ENCODE measurements at places on chromosomes 16 and 17.

DNA sequence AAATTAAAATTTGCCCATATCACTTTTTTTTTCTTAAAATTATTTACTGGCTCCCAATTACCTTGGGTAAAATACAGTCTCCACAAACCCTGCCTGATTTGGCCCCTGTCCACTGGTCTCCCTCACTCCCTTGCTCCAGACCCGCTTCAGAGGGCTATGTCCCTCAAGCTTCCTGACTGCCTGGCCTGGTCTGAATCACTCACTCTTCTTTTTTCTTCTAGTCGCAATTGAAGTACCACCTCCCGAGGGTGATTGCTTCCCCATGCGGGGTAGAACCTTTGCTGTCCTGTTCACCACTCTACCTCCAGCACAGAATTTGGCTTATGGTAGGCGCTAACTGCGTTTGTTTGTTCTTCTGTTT, 598 bp upstream of the PGAP3 start:
- DNase-seq, result no peak

GRCh38 chr17:57985675-57985974, 2.4 kb downstream of the VEZF1 start:
- DNase-seq, result no peak

- DNase-seq, result no peak
Measured at GRCh38 chr16:49084628-49085390, 196.8 kb downstream of the CBLN1 start.

GRCh38 chr17:68565661-68566441, 35.3 kb downstream of the FAM20A start:
- DNase-seq, result no peak

DNA sequence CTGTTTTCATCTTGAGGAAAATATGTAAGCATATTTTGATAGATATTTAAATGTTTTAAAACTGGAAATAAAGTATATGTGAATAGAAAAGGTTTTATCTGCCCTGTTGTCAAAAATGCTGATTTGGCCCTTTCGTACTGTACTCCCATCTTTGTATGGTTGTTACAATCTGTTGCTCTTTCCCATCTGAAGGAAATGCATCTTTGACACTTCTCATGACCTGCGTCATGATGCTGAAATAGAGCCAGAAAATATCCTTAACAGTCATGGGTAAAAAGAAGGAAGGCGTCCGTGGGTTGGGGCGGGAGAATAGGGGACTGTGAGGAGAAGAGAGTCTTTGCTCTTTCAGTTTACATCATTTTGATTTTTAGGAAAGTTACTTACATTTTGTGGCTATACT, 327.7 kb downstream of the BCAS3 start:
- DNase-seq, result no peak

GRCh38 chr17:75011401-75012095, 922 bp upstream of the MRPL58 start:
- DNase-seq, result peak; percentile 65

GRCh38 chr16:47519037-47519436, 57.9 kb downstream of the PHKB start:
- no peak for DNase-seq

DNA sequence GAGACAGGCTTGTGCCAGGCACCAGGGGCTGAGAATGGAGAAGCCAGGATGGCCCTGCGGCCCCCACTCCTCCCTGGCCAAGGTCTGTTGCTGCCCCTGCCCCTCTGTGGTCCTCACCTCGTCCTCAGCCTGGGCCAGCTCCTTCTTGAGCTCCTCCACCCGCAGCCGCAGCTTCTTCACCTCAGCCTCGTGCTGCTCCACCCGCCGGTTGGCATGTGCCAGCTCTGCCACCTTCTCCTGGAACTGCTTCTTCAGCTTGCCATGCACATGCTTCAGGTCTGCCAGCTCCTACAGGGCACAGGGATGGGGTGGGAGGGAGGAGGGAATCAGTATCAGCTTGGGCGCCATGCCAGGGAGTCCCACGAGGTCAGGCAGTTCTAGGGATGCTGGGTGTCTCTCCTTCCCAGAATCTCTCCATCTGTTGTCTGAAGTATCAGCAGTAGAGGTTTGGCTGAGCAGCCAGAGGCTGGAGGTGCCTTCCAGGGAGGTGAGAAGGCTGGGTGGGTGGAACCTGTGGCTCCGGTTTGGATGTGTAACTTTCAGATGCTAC, 20.1 kb downstream of the CCDC102A start:
- no peak for DNase-seq

- no peak for DNase-seq
Measured at GRCh38 chr16:51357839-51358238, 206.8 kb upstream of the SALL1 start.

DNA sequence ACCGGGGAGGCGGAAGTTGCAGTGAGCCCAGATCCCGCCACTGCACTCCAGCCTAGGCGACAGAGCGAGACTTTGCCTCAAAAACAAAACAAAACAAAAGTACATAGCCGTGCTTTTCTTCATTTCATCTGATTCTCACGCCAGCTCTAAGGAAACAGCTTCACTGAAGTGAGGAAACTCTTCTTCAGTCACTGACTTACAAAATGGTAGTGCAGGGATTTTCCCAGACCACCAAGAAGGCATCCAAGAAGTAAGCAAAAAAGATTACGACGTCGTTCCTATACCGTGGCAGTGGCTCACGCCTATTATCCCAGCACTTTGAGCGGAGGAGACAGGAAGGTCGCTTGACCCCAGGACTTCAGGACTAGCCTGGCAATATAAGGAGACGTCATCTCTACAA, 40.4 kb upstream of the SLFN13 start:
- no peak for DNase-seq

DNA sequence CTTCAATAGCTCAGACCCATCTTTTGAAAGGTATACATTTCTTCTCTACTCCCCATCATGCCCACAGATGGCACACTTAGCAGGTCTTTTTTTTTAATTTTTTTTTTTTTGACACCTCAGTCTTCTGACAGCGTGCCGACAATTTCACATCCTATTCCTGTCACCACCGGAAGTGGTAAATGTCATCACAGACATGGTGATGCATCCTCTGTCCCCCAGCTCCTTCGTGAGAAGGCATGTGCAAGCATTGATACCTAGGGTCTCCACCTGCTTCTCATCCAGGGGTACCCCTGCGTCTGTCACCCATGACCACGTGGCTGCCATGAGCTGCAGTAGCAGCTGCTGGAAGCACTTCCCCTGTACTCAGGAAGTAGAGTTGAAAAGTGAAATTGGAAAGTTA, 35.6 kb downstream of the ELAC2 start:
- DNase-seq, result no peak

DNA sequence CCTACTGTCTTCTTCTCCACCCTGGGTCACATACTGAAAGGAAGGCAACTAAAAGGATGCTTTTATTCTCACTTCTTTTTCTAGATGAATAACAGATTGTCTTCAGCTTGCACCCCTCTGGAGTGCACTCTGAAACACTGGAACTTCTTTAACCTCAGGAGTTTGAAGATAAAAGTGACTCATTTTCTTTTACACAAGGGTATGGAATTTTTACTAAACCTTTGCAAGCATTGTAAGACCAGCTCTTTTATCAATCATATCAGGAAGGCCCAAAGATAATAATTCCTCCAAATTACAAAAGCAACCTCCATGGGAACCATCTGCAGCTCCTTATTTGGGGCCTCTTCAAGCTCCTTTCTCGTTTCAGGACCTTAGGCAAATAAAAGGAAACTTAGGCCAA, 193.5 kb upstream of the KIF2B start:
- DNase-seq, result no peak

GRCh38 chr16:20614186-20615141, 38.3 kb upstream of the ACSM2B start:
- no peak for DNase-seq

GRCh38 chr17:49260817-49261291, 30.3 kb upstream of the PHOSPHO1 start:
- no peak for DNase-seq

- DNase-seq, result no peak
Measured at GRCh38 chr17:17783825-17784656, 52.7 kb downstream of the SREBF1 start.

DNA sequence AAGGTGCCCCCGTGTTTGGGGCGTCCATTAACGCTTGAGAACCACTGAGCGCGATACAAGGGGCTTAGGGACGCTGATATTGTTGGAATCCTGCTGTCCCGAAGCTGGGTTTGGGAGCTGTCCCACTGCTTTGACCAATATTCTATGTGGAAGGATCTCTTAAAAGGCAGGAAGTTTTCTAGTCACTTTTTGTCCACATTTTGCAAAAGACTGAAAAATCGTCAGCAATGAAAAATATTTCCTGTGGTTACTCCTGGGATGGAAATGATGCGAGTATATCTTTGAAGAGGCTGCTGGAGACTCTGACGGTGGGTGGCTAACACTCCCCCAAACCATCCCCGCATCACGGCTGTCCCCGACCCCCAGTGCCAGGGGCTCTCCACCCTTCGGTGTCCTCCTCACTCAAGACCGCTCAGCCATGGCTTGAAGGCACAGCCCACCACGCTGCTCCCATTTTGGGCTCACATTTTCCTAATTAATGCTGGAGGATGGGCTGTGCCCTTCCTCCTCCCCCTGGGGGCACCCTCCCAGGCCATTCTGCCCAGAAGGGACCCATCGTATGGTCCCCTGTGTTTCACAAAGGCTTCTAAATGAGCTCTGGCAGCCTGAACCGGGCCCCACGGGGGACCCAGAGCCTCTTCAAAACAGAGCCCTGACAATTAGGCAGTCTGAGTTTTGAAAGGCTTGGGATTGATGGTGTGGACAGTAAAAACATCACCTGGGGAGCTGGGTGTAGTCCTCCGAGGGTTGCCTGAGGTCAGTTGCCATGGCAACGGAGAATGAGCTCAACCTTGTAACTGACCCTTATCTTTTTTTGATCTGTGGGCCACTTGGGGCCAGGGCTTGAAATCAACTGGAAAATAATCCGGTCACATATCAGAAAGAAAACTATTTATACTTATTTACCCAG, 158.6 kb downstream of the C16orf78 start:
- no peak for DNase-seq

- DNase-seq, result no peak
Measured at GRCh38 chr16:57165938-57166337, 19.9 kb downstream of the PSME3IP1 start.

- no peak for DNase-seq
Measured at GRCh38 chr17:7236808-7237207, 2.4 kb downstream of the PHF23 start.

DNA sequence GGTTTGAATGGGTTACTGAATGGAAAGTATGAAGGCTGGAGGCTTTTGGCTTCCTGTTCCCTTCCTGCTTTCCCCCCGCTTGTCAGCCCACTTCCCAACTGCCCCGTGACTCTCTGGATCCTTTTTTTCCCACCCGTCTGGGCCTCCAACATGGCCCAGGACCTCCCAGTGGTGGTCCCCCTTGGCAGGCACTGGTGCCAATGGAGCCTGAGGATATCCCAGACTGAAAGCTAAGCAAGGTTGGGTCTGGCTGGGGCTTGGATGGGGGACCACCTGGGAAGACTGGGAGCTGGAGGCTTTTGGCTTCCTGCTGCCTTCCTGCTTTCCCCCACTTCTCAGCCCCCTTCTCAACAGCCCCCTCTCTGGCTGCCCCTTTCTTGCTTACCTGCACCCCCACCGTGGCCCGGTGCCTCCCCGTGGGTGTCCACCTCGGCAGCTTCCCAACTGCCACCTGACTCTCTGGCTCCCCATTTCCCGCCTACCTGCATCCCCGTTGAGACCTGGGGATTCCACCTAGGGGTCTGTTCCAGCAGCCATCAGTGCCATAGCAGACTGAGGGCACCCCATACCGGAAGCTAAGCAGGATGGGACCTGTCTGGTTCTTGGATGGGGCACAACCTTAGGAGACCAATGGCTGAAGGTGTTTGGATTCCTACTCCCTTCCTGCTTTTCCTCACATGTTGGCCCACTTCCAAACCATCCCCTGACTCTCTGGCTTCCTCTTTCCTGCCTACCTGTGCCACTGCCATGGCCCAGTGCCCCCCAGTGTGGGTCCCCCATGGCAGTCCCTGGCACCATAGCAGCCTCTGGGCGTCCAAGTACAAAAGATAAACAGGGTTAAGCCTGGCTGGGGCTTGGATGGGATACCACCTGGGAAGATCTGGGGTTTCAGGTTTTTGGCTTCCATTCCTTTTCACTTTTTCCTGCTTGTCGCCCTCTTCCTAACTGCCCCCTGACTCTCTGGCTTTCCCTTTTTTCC, 2295.3 kb downstream of the TP53TG3F start:
- DNase-seq, result no peak

DNA sequence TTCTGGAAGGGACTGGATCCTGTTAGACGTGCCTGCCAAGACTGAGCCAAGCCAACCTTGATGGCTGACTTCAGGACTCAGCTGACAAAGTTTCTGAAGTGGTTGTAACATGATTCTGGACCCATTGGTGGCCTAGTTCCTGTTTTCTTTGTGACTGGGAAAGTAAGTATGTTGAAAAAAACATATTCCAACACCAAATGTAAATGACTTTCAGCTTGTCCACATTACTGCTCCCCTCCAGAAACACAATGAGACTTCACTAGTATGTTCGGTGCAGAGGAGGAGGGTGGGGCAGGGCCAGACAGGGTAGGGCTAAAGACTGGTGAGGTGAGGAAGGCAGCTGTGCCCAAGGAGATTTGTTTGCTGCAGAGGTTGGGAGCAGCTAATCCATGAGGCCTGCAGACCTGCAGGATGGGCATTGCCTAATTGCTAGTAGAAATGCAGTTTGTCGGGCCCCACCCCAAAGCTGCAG, 26.4 kb downstream of the NMT1 start:
- no peak for DNase-seq

GRCh38 chr17:8290043-8290442, 1.6 kb downstream of the RANGRF start:
- no peak for DNase-seq

DNA sequence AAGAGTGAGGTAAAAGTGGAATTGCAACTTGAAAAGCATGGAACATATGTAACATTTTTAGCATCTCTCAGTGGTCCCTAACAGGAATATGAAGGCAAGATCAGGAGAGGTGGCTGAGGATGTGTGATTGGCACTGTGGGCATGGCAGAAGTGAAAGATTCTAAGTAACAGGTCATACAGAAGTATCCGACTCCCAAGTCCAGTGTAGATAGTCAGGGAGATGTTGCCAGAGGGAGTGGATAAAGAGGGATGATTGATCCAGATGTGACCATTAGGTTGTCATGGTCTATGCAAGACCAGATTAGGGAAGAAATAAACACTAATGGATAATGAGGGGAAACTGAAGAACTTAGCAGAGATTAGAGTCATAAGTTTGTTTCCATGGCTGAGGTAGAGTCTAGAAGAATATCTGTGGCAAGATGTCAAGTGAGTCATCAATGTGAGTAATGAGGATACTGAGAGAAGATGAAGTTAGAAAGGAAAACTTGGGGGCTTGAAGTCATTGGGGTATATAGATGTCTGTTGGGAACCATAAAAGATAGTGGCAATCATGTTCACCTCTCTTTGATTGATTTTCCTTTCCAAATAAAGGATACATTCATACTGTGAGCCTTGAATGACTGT, 23.9 kb upstream of the CAPNS2 start:
- no peak for DNase-seq

GRCh38 chr17:12830777-12831247, 41.5 kb downstream of the ARHGAP44 start:
- DNase-seq, result no peak

- DNase-seq, result no peak
Measured at GRCh38 chr16:11242658-11243057, 13.3 kb downstream of the SOCS1 start.

GRCh38 chr17:82734987-82735866, at the start of gene FN3K:
Gene FN3K, plus strand, starts transcription at chr17:82735615. Its CDS starts 22 bp downstream, at chr17:82735637.
- DNase-seq, result no peak
